Testis (tissue), 5 donors: ENCODE measurements at places on chromosomes 13 and 19.

- DNase-seq, result no peak
Measured at GRCh38 chr19:45156011-45156630, 4.7 kb downstream of the NKPD1 start.

- no peak for DNase-seq
Measured at GRCh38 chr19:41217741-41218140, 1.3 kb upstream of the AXL start.

DNA sequence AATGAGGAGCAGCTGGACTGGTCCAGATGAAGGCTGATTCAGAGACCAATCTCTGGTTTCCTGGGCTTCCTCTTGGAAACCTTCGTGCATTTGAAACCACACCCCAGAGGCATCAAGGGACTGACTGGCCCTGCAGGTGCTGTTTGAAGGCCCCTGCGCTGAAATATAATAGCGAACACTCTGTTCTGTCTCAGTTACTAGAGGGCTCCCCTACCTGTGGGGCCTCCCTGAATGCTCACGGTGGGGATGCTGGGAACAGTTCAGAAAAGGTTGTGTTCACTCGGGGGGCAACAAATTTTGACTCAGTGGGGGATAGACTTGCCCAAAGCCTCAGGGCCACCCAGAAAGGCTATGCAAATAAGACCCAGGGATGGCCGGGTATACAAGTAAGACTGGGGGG lies 6.4 kb downstream of the CCDC8 start:
- DNase-seq, result no peak

DNA sequence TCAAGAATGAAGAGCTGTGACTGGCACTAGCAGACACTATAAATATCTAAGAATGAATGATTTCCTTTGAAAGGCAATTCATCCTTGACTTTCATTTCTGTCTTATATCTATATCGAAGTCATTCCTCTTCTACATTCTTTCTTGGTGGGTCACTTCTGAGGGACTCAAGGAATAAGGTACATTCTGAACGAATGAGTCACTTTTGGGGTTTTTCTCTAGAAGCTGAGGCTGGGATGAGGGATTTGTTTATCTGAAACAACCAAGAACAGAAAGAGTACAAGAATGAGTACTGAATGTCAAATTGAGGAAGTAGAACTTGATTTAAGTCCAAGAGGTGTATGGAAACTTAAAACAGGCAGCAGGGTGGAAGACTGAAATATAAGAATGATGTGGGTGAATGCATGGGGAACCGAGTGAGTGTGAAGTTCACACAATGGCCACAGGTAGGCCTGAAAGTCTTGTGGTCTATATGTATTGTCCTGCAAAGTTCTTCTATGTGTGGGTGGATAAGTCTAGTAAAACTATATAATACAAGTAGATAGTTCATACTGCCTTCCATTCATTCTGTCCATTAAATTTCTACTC lies 343.9 kb downstream of the OXGR1 start:
- no peak for DNase-seq

DNA sequence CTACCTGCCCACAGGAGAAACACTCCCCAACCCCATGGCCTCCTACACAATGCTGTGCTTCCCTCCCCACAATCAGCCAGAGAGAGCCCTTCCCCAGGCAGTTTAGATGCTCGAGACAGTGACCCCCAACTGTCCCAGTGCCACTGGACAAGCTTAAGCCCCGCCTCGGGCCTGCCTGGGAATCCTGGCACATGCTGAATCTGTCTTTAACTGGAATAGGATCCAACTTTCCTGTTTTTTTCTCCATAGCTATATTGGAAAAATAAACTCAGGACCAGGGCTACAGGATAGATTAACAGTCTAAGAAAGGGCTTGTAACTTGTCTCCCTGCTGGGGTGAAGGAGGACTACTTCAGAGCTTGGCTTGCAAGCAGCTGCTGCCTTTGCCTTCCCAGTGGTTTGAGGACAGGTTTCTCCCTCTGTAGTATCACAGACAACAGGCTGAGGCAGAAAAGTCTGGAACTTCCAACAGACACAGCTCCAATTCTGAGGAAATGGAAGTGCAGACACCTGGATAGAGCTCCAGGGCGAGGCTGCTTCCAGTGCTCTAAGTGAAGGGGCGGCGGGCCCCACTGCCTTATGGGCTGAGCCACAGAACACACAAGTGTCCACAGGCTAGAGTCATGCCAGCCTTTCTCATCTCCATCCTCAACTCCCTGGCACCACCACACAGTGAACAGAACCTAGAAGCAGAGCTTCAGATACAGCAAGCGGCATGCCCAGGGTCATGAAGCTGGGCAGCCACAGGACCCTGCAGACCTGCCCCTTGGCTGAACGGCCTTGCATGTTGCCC lies 228.3 kb downstream of the TUBA3C start:
- DNase-seq, result no peak

GRCh38 chr13:33099860-33100259 lies 83.6 kb downstream of the KL start:
- DNase-seq, result no peak

DNA sequence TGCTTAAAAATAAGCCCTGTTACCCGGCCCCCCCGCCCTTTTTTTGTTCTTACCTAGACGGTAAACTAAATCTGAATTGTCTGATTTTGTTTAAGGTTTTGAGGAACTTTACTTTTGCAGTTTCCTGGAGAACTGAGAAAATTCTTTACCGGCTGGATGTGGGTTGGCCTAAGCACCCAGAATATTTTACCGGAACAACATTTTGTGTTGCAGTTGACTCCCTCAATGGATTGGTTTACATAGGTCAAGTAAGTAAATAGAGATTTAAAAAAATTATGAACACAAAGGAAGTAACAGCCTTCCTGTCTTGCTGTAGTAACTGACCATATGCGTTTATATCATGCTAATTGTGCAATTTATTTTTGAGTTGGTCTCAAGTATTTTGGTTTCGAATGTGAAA lies 785 bp downstream of the NHLRC3 start:
- no peak for DNase-seq

DNA sequence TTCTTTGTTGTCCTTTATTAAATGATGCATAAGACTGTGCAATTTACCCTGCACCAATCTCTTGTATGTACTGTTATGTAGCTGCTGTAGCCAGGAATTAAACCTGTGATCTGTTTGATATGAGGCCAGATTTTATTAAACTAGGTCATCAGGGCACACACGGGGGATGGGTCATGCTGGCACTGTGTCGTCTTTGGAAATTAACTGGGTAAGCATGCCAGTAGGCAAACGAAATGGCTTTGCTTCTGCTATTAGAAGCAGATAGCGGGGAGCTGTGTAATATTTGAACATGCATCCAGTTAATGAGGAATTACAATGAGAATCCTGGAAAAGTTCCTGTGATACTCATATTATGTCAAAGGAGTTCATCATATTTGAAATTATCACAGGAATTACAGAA lies 23.5 kb downstream of the MTUS2 start:
- DNase-seq, result no peak

DNA sequence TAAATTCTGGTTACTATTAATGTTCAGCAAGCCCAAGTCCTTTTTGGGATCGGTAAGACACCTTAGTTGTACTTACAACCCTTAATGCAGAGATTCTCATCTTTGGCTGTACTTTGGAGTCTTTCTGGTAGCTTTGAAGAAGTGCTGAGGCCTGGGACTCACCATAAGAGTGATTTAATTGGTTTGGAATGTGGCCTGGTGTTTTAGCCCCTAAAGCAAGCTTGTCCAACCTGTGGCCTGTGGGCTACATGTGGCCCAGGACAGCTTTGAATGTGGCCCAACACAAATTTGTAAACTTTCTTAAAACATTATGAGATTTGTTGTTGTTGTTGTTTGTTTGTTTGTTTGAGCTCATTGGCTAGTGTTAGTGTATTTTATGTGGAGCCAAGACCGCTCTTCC lies 215.3 kb downstream of the ZIC5 start:
- DNase-seq, result no peak

DNA sequence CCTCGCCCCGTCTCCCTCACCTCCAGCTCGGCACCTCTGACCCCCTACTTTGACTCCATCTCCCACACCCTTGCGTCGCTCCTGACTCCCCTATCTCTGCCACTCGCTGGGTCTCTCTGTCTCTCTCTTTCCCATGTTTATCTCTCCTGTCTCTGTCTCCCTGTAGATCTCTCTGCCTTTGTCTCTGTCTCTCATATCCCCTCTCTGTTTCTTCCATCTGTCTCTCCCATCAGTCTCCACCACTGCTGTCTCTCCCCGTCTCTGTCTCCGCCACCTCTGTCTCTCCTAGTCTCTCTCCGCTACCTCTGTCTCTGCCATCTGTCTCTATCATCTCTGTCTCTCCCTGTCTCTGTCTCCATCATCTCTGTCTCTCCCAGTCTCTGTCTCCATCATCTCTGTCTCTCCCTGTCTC lies 12.4 kb upstream of the BBC3 start:
- no peak for DNase-seq

- DNase-seq, result no peak
Measured at GRCh38 chr13:111323950-111324651, 3.7 kb downstream of the TEX29 start.

GRCh38 chr19:43908659-43909058 lies 26.4 kb downstream of the ZNF45 start:
- DNase-seq, result no peak
